ENCODE measurements at places on chromosomes 4 and X. TPM values are rescaled to one million over a fixed set of nuclear protein-coding genes. Genes with fewer than 3 reads are reported as not detected.

GABRG1 gene
- not detected for polyA plus RNA-seq

DNA sequence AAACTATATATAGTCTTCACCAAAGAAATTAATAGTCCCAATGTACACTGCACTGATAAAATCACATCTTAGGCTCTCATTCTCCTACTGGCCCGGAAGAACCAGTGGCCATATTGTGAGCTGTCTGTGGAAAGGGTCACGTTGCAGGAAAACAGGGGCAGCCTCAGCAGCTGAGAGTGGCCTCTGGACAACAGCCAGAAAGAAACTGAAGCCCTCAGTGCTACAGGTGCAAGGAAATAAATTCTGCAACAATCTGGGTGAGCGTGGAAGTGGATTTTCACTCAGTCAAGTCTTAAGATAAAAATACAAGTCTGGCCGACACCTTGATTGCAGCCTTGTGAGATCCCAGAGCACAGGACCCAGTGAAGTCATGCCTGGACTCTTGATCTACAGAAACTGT lies 3.2 kb upstream of the SLC25A14 start:
- H3K27ac ChIP-seq: no peak overlapping the region
- no peak for DNase-seq
- no peaks in the 10 kb centered on the region for H3K4me1 ChIP-seq
- no peak overlapping the region for H3K4me3 ChIP-seq

- no peaks in the 10 kb centered on the region for H3K27me3 ChIP-seq
- H3K4me1 ChIP-seq: no peaks in the 10 kb centered on the region
- H3K27ac ChIP-seq: no peak overlapping the region
- H3K36me3 ChIP-seq: no peaks in the 10 kb centered on the region
- DNase-seq: no peak
Observed at GRCh38 chr4:124980276-124980752, 267.8 kb upstream of the ANKRD50 start.

PDLIM5 gene
- polyA plus RNA-seq: 13.2 TPM
